ENCODE measurements at places on chromosomes 12 and 14.

DNA sequence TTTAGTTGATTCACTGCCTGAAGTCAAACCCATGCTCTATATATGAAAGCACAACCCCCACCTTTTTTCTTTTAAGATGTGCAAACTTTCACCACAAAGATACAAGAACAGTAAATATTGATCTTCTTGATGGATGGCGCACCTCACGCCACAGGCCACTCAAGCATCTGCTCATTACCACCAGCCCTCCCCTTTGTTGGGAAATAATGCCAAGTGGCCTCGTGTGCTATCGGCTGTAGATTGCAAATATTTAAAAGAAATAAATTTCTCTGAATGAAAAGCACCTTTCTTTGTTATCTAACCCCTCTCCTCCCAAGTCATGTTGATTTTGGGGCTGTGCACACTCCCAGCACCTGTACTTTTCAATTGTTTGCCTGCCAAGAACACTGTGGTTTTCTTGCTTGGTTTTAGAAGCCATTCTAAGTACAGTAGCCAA lies 122.7 kb downstream of the C12orf42 start:
- DNase-seq, result no peak

GRCh38 chr12:110785240-110785639 lies 42.5 kb upstream of the PPP1CC start:
- DNase-seq, result peak; percentile 4

- no peak for DNase-seq
These were observed 771.3 kb upstream of the TBX3 start for GRCh38 chr12:115455268-115455681.

DNA sequence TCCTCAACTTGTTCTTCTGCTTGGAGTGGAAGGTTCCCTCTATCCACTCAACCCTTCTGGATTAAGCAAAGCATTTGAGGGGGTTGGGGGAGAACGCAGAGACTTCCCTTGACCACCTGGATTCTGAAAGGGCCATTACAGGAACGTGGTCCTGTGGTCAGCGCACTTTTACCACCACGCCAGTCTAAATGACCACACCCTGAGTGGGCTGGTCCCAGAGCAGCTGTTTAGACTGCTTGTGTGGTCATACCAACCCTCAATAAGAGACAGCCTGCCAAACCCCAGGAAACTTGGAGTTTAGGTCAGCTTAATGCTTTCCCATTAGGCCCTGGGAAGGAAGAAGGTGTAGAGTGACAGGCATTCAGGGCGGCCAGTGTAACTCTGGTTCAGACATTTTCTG lies 165.5 kb upstream of the ATP2B1 start:
- DNase-seq, result no peak

GRCh38 chr12:103632554-103633216 lies 45.6 kb downstream of the STAB2 start:
- DNase-seq, result peak; percentile 75

DNA sequence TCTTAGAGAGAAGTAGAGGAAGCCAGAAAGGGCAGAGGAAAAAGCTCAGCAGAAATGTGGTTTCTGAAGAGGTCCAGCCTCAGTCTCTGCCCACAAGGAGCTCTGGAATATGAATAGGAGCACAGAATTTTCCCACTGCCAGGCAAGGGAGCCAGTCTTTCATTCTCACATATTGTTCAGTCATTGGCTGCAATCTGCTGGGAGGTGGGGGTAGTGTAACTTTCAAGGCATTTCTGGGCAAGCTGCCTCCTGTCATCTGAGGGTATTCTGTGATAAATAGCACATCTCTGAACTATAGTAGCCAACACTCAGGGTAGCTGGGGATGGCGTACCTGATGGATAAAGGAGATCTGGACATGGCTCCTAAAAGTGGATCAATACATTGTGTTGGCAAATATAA lies 127.2 kb downstream of the LRRK2 start:
- DNase-seq, result no peak

GRCh38 chr12:76568130-76568529 lies 8.6 kb upstream of the OSBPL8 start:
- DNase-seq, result no peak

- no peak for DNase-seq
These were observed 242.2 kb upstream of the OR4E1 start for GRCh38 chr14:21915826-21916225.

DNA sequence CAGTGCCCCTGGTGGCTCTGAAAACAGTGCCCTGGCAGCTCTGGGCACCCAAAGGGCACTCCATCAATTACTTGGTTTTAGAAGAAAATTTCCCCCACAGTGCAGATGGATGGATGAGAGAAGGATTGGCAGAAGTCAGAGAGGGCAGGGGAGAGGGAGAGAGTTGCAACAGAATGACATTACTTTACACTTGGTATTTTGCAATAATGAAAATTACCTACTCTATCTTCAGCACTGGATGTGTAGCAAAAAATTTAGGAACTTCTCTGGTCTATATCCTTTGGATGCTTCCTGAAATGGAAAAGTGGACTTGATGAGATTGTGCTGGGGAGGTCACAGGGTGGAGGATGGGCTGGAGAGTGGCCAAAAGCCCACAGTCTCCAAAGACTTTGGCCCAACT lies 193.2 kb downstream of the CHST11 start:
- no peak for DNase-seq

GRCh38 chr14:73173092-73173735 lies 36.9 kb downstream of the PSEN1 start:
- peak; percentile 74 for DNase-seq

- DNase-seq, result no peak
These were observed 8.5 kb downstream of the CRACR2A start for GRCh38 chr12:3744229-3744901.

GRCh38 chr12:74903522-74903921 lies 306.1 kb downstream of the KCNC2 start:
- DNase-seq, result peak; percentile 2

GRCh38 chr12:92912052-92912451 lies 17.0 kb downstream of the EEA1 start:
- DNase-seq, result no peak

DNA sequence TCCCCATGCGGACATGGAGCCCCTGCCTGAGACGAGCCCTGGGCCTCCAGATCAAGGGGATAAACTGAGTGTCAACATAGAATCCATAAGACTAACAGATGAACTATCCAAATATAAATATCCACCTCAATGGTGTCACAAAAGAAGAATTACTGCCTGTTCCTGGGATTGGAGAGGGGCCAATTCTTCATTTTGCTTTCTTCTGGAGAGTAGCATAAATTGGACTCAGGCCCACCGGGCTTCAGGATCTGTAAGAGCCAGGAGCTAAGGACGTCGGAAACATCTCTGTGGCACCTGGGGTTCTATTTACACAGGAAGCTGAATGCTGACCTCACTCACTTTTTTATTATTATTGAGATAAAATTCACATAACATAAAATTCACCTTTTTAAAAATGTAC lies 408.2 kb upstream of the CCDC196 start:
- DNase-seq, result no peak

- no peak for DNase-seq
These were observed 35.1 kb downstream of the P2RX4 start for GRCh38 chr12:121245031-121245430.

DNA sequence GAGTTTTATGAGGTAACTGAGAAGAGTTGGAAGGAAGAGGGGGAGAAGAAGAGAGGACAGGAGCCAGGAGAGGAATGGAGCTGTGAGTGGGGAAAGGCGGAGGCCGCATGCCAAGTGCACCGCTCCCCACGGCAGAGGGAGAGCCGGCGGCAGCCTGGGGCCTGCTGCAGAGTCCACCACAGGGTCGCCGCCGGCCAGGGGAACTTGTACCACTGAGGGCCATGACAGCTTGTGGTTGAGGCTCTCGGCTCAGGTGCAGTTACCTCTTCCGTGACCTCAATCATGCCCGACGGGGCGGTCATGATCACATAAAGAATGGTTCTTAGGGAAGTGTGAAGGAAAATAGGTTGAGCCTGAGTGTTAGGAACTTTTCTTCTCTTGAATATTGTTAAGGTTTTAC lies 325.0 kb downstream of the SNAPC1 start:
- no peak for DNase-seq

- no peak for DNase-seq
These were observed 43.2 kb upstream of the ZFP36L1 start for GRCh38 chr14:68836082-68836481.

DNA sequence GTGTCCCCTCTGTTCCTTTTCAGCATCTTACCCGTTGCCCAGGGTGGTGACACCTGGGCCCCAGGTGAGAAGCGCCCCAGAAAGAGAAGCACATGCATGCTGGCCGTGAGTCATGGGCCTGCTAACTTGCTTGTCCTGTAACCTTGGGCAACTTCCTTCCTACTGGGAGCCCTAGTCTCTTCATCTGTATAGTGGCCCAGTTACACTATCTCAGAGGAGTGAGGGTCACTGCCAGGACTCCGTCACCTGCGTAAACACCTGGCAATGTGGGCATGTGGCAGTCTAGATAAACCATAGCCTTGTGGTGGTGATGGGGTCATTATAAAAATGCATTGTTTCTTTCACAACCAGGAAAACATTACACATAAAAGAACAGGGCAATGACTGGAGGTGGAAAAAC lies 125.2 kb downstream of the SLC25A47 start:
- DNase-seq, result no peak

GRCh38 chr12:66066137-66066928 lies 64.2 kb downstream of the LLPH start:
- peak; percentile 40 for DNase-seq

DNA sequence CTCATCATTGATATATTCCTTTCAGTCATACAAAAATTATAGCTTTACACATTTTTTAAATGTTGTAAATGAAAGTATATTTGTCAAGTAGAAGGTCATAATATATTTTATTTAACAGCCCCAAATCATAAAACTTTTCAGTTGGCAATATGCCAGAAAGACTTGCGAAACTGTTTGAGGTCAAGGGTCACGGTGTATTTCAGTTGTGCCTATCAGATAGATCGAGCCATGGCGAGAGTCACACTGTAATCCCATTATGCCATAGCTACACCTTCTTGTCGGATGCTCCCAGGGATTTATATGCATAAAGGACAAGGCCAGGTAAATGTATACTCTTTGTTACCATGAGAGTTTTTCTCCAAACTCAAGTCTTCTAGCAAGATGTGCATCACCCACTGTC lies 26.7 kb upstream of the G2E3 start:
- DNase-seq, result no peak

- DNase-seq, result no peak
These were observed 134.8 kb downstream of the DUSP6 start for GRCh38 chr12:89217472-89217871.

GRCh38 chr14:95993768-95994592 lies 45.2 kb upstream of the C14orf132 start:
- DNase-seq, result peak; percentile 71

DNA sequence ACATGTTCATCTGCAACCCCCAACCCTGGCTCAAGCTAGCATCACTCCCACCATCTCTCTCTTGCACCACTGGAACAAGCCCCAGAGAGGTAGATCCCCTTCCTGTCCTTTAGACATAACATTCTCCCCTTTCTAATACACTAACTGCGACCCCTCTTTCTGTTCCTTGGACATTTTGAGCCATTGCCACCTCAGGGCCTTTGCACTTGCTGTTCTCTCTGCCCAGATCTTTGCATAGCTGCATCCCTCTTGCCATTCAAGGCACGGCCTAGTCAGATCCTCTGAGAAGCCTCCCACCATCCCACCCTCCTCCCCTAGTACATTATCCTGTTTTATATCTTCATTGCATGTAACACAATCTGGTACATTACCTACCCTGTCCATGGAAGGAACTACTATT lies 16.5 kb downstream of the FOXN3 start:
- no peak for DNase-seq

GRCh38 chr12:131264635-131265034 lies 310.9 kb downstream of the ADGRD1 start:
- DNase-seq, result no peak

DNA sequence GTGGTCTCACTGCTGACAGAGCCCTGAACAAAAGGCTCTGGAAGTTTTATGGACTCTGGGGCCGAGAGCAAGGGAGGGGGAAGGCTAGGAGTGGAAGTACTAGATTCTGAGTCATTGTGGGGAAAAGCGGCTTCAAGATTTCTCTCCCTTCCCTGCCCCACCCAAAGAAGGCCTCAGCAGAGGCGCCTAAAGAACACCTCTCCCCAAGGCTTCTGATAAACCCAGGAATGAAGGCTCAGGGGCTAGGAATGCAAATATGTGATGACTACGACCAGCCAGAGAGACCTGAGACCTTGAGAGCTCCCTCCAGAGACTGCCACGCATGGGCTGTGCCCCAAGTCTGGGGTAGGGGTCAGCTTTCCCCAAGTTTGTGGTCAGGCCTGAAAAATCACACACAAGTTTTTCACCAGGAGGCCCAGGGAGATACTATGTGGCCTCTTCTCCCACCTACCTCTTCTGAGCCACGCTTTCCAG lies 130.7 kb upstream of the HIF1A start:
- DNase-seq, result no peak

- DNase-seq, result no peak
These were observed 80.8 kb upstream of the TTC7B start for GRCh38 chr14:90897022-90897421.

DNA sequence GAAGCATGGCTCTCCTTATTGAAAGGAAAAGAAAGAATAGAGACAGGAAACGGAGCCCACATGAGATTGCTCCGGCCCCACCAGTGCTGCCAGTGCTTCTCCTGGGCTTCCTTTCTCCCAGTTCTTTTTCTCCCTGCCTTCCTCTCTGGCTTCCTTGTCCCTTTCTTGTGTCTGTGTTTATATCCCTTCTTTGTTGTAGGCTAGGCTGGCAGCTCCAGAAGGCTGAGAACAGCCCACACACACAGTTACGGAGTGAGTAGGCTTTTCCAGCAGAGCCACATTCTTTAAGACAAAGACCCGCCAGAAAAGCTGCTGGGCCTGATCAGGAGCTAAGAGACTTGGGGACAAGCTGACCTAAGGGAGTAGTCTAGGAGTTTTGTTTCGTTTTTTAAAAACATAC lies 13.0 kb downstream of the CIPC start:
- no peak for DNase-seq

DNA sequence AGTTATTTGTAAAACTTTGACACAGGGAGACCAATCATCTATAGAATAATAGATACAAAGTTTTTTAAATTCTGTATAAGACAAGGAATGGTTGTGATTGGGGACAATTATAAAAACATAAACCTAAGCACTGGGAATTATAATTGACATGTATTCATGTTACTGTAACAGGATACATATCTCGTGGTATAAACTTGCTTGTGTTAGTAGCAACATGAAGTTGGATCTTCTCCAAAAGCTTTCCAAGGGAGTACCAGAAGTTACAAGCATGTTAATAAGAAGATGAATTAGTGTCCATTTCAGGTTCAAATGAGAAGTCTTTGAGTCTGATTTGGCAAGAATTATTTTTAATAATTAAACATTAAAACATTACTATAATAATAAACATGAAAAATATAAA lies 42.2 kb downstream of the CDKL1 start:
- DNase-seq, result no peak

GRCh38 chr12:131381716-131382430 lies 329.0 kb upstream of the SFSWAP start:
- DNase-seq, result no peak
